ENCODE measurements at places on chromosomes 5 and 9.

DNA sequence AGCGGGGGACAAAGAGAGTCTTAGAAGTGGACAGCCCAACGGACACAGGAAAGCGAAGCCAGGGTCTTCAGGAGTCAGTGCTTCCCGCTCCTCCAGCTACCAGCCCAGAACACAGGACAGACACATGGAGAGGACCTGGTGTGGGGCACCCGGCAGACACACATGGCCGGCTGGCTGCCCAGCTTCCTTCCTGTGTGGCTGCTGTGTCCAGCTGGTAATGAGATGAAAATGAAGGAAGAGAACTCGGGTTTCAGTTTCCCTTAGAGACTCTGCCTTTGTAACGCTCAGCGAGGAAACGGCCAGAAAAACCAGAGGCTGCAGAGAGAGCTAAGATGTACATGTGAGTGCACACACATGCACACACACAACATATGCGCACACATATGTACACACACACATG is 87.5 kb downstream of the SECISBP2 start:
- no peak for DNase-seq

DNA sequence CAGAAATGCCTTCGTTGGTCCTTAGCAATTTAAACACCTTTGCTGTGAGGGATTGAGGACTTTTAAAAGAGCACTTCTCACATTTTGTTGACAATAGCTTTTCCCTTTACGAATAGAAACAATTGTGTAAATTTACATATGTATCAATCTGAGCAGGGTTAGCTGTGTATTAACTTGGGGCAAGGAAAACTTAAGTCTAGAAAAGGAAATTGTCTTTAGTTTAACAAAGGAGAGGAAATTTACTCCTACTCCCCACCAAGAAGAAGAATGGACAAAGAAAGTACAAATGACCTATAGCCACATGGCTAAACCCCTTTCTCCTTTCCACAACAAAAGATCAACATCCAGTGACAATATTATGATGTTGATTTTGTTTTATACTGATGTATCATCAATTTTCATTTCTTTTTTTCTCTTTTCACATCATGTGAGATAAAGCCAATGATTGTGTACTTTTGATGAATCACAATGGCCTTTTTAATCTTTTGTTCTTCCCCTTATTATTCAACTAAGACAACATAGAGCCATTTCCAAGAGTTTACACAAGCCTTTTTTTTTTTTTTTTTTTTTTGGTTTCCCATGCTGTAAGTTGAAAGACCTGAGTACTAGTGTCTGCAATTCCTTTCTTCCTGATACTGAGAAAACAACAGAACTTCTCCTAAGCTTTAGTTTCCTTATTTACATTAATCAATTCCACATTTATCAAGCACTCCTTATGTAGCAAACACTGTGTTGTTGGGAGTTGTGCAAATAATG is 19.0 kb downstream of the FOXB2 start:
- no peak for DNase-seq

DNA sequence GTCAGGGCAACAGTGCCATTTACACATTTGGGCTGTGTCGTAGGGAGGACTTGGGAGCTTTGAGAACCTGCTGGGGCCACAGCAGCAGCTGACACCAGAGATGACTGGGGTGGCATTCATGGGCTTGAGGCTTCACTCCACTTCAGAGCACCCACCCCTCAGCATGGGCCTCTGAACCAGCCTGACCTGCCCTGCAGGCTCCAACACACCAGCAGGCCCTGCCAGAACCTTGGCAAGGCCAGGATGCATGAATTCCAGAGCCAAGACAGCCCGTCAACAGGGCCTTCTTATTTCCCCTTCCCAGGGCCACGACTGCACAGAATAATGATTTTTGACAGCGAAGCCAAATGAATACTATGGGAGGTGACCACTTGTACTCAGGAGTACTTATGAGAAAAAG is 77.0 kb downstream of the SMIM23 start:
- no peak for DNase-seq

DNA sequence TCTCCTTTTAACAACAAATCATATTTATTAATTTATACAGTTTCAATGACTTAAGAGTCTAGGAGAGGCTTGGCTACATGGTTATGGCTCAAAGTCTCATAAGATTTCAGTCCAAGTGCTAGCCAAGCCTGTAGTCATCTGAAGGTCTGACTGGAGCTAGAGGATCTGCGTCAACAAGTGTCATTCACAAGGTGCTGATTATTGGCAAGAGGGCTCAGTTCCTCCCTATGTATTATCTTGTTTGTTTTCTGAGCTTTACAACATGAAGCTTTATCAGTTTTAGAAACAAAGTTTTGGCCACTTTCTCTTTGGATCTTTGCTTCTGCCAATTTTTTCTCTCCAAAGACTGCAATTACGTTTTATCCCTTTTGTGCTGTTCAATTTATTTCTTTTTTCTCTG is 94.7 kb downstream of the RICTOR start:
- no peak for DNase-seq

GRCh38 chr9:108552459-108553040 is 303.2 kb downstream of the ACTL7B start:
- no peak for DNase-seq

- DNase-seq, result no peak
Observed at GRCh38 chr5:99590806-99591205, 662.0 kb upstream of the CHD1 start.

GRCh38 chr5:37637165-37637845 is 202.5 kb downstream of the GDNF start:
- no peak for DNase-seq

DNA sequence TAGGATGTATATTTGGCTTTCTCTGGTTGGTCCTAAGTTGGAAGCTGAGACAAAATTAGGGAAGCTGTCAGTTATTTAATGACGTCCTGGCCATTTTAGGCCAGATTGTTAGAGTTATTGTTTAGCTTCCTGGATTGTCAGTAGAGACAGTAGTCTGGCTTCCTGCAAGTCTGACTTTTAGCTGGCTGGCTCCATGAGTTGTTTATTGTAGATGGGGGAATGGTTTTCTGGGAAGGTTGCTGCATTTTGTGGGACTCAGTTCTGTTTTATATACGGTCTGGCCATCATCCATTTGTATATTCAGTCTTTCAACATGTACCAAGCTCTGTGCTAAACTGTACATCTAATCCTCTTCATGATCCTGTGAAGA is 68.3 kb downstream of the SGCD start:
- DNase-seq, result no peak

DNA sequence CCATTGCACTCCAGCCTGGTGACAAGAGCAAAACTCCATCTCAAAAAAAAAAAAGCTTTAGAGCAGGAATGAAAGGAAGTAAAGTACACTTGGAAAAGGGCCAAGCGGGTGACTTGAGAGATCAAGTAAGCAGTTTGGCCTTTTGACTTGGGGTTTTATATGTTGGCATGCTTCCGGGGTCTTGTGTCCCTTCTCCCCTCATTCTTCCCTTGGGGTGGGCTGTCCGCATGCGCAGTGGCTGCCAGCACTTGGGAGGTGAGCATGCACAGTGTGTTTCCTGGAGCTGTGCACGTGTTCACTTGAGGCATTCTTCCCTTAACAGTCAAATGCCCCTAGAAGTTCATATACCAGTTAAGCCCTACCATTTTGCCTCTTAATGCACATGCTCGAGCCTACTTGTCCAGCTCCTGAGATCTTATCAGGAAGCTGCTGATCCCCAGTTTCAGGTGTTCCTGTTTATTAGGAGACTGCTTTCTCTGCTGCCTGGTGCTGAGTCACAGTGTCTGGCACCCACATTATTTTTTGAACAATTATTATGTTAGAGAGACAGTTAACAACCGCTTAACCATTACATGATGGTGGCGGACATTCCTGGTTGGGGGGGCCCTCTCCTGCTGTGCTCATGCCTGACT is 32.6 kb upstream of the PRRC2B start:
- DNase-seq, result no peak

DNA sequence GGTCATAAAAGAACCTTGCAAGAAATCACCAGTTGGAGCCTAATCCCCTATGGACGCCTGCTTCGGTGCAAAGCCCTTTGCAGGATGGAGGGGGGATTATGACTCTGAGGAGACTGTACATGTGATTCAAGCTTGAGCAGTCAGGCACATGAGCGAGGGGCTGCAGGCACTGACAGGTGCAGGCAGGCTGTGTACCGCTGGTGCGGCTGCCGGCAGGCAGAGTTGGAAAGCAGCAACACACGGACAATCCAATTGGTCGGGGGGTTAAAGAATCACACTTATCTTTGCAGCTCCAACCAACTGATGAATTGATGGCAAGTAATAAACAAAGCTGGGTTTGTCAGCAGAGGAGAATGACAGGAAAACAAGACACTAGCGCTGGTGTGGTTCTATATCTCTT is 5.7 kb downstream of the WHRN start:
- DNase-seq, result no peak

DNA sequence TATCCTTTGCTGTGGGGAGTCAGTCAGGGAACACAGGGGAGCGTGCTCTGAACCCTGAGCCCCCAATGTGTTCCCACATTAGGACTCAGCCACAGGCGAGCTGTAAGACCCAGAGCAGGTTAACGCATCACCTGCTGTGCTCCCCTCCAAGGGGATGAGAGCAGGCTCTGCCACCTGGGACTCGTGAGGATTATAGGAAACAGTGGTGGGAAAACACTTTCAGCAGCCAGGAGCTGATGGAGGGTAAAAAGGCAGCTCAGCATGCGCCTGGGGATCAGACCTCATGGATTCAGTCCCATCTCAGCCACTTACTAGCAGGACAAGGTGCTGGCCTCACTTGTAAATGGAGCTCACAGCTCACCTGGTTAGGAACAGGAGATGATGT is 9.2 kb downstream of the JADE2 start:
- DNase-seq, result no peak

Data from NB4 (cell line).